Naive B cell (primary cell): ENCODE measurements at places on chromosomes 1 and 21. TPM values are rescaled to one million over a fixed set of nuclear protein-coding genes. Genes with fewer than 3 reads are reported as not detected.

- DNase-seq, result no peak
These were observed 30.6 kb upstream of the USP24 start for GRCh38 chr1:55245781-55246180.

- no peak for DNase-seq
These were observed 51.1 kb upstream of the RBM15 start for GRCh38 chr1:110288111-110288510.

DNA sequence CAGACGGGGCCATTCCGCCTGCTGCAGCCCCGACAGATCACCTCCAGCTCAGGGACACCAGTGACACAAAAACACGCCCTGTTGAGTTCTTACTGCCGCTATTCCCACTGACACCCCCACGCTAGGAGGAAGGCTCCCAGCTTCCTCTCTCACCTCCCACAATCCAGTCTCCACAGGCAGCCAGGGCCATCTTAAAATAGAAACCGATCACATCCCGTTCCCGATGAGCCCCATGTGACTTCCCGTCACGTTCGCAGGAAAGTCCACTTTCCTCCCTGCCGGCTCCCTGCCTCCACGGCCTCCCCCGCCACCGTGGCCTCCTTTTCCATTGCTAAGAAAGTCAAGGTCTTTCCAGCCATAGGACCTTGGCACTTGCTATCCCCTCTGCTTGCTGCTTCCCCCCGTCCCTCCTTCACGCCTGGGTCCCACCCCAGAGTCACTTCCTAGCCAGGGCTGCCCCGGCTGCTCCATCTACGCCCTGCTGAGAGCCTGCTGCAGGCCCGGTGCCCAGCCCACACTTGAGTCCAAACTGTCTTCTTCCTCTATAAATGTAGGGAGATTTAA, 24.0 kb upstream of the DDOST start:
- DNase-seq, result no peak

GRCh38 chr1:202167708-202168415, 7.5 kb upstream of the PTPN7 start:
- no peak for DNase-seq

DNA sequence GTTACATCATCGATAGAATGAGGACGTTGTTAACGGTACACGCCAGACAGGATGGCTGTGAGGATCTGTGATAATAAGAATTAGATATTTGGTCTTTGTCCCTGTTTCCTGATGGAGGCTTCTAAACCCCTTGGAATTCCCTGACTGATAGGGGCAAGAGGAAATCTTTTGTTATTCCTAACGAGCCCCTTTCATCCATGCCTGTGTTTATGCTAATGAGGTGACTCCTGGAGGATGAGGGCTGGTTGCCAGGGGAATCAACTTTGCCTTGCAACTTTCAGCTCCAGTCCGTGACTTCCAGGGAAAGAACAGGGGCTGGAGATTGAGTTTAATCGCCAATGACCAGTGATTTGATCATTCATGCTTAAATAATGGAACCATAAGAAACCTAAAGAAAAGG, 39.3 kb upstream of the NLRP3 start:
- no peak for DNase-seq

GRCh38 chr21:30674312-30674711, 31.6 kb downstream of the KRTAP20-3 start:
- no peak for DNase-seq

- no peak for DNase-seq
These were observed 100.1 kb upstream of the PLXNA2 start for GRCh38 chr1:208344202-208344857.

GRCh38 chr1:15884477-15884876, 37.0 kb downstream of the SPEN start:
- no peak for DNase-seq

DNA sequence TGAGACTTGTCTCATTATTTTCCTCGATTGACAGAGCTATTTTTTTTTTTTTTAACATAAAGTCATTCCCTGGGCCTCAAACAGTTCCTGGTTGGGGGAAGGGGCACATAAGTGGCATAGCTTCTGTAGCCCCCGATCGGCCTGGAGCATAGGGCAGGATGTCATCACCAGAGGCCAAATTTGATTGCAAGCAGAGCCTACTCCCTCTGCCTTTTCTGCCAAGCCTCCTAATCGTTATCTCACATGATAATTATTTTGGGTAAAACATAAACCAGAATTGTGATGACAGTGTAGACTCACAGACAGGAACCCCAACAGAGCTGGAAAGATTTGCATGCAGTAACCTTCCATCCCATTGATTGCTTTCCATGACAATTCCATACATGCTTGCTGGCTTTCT, 404.8 kb downstream of the PCP4 start:
- DNase-seq, result no peak

GRCh38 chr1:86194491-86195034, 38.0 kb upstream of the COL24A1 start:
- DNase-seq, result no peak

Gene RHBDL2
- not detected for polyA plus RNA-seq

Gene GJA9
- polyA plus RNA-seq, result not detected

Gene CAP1
- polyA plus RNA-seq, result 750 TPM

Gene GSTM5
- polyA plus RNA-seq, result 0.93 TPM

Gene NEGR1
- 0.10 TPM for polyA plus RNA-seq

Gene GPA33
- polyA plus RNA-seq, result 9.3 TPM

Gene SFN
- polyA plus RNA-seq, result not detected

Gene NHLH1
- not detected for polyA plus RNA-seq

Gene MROH7
- not detected for polyA plus RNA-seq

Gene SOX13
- not detected for polyA plus RNA-seq
